BJ (cell line): ENCODE measurements at places on chromosomes 5 and 9.

GRCh38 chr5:177496727-177497291 lies 595 bp downstream of the PDLIM7 start:
- no peak for DNase-seq

DNA sequence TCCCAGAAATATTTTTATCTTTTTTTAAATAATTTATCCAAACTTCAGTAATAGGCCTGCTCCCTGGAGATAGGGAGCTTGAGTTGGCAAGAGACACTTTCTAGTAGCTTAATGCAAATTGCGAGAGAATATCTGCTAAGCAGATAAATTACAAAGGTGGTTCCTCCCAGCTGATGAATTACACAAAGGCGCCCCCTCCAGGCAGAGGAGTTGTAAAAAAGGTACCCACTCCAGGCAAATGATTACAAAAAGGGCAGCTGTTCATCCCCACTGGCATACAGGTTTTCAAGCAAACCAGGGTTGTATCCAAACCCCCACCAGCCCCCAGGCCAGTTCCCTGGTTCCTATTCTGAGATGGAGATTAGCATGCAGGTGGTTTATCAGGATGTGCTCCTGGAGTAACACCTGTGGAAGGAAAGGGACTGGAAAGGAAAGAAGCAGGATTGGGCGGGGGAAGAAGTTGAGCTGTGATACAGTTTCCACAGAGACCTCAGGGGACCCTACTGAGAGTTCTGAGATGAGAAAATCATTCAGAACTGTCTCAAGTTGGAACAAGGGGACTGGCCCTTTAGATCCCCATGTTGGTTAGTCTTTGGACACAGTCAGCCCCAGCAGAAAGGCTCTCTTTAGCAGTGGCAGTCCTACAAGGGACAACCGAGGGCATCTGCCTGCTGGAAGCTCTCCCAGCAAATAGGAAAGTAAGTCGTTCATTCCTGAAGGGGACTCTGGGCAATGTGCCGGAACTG lies 25.5 kb downstream of the ESM1 start:
- DNase-seq = no peak

DNA sequence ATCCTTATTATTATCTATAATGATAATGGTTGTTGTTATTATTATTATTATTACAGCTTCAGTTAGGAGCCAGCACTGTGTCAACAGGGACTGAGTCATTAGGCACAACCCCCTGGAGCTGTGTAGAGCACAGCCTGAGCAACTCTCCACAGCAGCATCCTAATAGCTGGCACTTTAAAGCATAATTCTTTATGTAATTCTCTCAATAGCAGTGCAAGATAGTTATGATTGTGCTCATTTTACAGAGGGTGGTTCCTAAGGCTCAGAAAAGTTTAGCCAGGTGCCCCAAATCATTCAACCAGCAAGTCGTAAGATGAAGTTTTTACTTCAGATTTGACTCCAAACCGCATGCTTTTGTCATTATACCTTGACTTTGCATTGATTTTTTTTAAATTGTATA lies 390.3 kb downstream of the ANXA1 start:
- no peak for DNase-seq

DNA sequence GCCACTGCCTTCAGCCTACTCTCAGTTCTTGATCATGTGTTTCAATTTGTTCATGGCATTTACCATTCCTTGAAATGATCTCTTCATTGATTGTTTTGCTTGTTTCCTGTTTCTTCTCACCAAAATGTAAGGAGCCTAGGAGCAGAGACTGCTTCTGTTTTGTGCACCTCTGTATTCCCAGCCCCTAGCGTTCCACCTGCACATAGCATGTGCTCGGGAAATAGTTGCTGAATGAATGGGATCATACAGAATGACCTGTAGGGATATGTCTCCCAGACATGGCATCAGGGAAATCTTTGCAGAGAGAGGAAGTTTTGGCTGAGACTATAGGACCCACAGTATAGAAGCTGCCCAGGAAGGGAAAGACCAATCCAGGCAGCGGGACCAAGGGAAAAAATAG lies 6.2 kb upstream of the CERCAM start:
- no peak for DNase-seq

GRCh38 chr5:133362438-133362837 lies 249.9 kb downstream of the FSTL4 start:
- no peak for DNase-seq

DNA sequence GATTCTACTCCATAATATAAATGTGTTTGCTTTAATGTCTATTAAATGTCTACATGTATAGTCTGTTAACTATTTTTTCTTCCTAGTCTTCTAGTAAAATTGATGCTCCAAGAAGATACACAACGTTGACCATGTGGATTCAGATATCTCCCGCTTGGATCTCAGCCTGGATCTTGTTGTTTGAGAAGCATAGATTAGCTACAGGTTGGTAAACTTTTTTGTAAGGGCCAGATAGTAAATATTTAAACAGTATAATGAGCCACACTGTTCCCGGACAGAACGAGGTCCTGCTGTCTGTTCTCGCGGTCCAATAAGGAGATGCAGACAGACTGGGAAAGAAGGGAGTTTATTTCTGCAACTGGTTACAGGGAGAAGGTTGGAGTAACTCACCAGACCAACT lies 86.2 kb upstream of the IL12B start:
- DNase-seq = no peak

DNA sequence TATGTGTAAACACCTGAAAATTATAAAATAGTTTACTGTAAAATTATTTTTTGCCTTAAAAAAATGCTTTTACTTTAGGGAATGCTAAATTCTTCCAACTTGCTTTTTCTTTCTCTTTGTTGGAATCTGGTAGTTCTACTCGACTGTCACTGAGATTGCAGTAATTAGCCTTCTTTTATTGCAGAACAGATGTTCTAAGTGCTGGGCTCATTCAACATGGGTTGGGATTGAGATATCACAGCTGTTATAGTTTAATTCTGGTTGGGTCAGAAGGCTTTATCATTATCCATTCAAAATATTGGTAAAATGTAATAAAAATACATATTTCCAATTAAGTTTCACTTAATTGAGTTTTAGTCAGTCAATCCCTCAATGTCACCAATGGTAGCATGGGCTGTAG lies 686.7 kb downstream of the CDH18 start:
- DNase-seq = no peak

- no peak for DNase-seq
These were observed 29.2 kb upstream of the ECM2 start for GRCh38 chr9:92564982-92565381.

- no peak for DNase-seq
These were observed 19.1 kb downstream of the TLN1 start for GRCh38 chr9:35712762-35713400.

GRCh38 chr9:27600256-27600655 lies 27.0 kb upstream of the C9orf72 start:
- DNase-seq = no peak

DNA sequence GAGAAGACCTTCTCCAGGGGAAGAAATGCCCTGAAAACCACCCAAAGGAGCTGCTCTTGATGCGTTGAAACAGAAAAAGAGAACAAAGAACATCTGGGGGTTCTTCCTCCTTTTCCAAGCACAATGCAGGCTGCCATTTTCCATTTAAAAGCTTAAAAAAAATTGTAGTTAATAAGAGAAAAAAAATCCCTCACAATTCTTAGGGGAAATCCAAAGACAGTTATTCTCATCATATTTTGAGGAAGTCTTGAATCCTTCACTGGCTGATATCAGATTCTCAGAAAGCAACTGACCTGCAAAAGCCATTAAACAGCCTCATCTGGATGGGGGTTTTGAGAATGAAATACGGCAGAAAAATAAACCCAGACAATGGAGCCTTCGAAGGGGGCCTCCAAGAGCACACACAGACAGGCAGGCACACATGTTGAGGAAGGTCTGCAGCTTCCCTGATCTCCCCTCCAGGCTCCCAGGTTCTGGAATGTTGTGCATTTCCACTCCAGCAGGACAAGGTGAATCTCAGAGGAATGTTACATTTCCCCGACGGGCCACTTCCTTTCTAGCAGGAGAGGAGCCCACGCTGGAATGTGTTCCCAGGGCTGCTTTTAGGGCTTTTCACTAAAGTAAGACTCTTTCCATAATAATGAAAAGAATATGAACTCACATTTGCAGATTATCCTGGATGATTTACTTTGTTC lies 159.4 kb upstream of the S1PR3 start:
- no peak for DNase-seq

DNA sequence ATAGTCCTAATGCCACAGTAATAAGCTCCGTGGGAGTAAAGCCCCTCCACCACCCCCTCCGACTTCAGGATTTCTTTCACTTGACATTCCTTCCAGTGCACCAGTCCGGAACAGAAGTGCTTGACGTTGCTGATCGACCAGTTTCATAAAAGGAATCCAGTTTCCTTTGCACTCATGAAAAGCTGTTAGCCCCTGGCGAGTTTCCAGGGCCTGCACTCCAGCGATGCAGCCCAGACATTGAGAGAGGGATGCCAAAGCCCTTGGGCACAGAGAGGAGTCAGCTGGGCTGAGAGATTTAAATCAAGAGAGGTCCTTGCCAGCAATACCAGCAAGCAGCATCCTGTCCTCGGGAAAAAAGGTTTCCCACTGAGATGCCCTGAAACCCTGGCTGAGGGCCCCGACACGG lies 170.1 kb downstream of the GABBR2 start:
- no peak for DNase-seq

GRCh38 chr9:2481216-2481615 lies 140.4 kb upstream of the VLDLR start:
- DNase-seq = no peak

DNA sequence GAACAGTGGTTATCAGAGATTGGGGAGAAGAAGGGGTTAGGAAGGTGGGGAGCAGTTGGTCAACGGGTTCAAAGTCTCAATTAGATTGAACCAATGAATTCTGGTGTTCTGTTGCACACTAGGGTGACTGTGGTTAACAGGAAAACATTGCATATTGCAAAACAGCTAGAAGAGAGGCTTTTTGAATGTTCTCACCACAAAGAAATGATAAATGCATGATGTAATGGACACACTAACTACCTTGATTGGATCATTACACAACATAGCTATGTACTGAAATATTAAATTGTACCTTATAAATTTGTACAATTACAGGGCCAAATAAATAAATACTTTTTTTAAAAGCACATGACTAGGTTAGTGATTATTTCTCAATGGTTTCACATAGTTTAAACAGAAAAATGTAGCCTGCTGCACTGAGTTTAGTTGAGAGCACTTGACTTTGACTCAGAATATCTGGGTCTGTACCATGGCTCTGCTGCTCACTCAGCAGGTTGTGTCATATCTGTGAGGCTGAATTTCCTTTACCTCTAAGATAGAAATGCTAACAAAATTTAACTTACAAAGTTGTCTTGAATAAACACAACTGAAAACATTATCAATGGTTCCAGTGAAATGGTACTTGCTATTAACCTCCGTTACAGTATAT lies 30.4 kb downstream of the NUDT12 start:
- peak; percentile 32 for DNase-seq

GRCh38 chr9:3137347-3137695 lies 293.4 kb upstream of the PUM3 start:
- peak; percentile 4 for DNase-seq

DNA sequence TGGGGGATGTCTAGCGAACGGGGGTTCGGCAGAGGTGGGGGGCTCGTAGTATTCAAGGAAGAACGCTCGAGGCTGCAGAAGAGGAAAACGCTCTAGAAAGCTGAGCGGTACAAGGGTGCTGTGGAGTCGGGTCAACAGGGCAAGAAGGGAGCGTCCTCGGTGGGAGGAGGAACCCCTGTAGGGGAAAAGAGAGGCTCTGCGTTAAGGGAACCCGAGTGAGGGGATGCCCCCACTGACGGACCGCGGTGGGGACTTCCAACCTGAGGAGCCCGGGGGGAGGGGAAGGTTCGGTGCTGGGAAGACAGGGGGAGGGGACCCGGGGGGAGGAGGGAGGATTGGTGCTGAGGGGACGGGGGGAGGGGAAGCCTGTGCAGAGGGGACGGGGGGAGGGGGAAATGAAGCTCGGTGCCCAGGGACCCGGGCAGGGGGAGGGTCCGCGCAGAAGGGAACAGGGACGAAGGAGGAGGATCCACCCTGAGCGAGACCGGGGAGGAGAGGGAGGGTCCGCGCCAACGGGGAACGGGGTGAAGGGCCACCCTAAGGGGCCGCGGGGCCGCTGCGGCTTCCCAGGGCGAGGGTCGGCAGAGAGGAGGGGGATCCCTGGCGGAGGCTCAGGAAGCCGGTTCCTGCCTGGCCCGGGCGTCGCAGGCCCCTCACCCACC lies 621 bp downstream of the NR6A1 start:
- no peak for DNase-seq

- no peak for DNase-seq
These were observed 7.1 kb downstream of the RAPGEF1 start for GRCh38 chr9:131732636-131733289.

DNA sequence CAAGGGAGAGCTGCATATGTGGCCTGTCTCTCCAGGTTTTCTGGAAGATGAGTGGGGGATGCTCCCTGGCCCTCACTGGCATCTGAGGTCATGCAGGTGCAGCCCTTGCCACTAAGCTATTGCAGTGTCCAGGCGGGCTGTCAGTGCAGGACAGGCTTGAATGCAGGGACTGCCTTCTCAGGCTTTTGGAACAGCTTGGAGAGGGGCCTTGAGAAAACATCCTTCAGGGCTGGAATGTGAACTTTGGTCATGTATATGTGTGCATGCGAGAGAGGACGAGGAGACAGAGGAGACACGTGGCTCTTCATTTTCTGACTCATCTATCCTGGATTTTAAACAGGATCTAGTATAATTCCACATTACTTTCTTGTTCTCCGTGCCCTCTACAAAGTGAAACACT lies 90.3 kb downstream of the MACROH2A1 start:
- DNase-seq = peak; percentile 64

GRCh38 chr5:120463991-120464626 lies at the start of gene PRR16:
Gene PRR16 (plus strand): TSS chr5:120464300.
- DNase-seq = no peak
